Activated naive CD4-positive, alpha-beta T cell treated with anti-CD3 and anti-CD28 coated beads for 36 hours (primary cell): ENCODE measurements at places on chromosomes 1 and 21. TPM values are rescaled to one million over a fixed set of nuclear protein-coding genes. Genes with fewer than 3 reads are reported as not detected.

SYNJ1 gene
- total RNA-seq, result 7.4 TPM

DNA sequence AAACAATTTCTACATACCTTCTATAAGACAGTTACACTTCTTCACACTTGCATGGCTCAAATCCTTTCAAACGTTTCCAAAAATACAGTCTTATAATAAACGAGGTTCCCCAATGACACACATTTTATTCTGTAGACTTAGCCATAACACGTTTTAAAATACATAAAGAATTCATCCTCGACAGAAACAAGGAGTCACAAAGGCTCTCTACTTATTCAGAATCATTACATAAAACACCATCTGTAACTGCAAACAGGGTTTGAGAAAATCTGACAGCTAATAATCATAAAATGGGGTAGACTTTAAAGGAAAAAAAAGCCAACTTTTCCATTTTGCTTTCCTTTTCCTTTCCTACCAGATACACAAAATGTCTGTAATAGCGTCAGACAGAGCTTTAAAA is 1.8 kb downstream of the PIK3R3 start:
- H3K36me3 ChIP-seq, result no peaks in the 10 kb centered on the region
- peaks cover 19% of the 10 kb centered on the region for H3K4me1 ChIP-seq
- no peak overlapping the region for H3K27ac ChIP-seq
- peaks cover 50% of the 10 kb centered on the region for H3K27me3 ChIP-seq

RGS13 gene
- not detected for total RNA-seq

GPR157 gene
- total RNA-seq, result 2.3 TPM

PLPPR5 gene
- not detected for total RNA-seq

DNA sequence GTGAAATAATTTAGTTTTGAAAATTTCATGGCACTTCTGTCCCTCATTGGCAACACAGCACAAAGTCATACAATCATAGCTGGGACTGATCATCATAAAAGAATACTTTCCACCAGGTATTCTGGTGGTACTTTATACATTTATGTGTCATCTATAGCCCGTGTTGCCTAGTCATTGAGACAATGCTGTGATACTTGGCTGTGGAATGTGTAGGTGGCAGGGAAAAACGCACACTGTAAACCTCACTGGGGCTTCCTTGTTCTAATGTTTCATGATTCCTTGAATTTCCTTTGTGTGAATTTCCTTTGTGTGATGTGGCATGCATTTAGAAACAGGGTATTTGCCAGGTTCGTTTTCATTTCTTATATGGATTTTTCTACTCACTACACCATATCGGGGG is 118.3 kb downstream of the FMN2 start:
- H3K36me3 ChIP-seq, result no peaks in the 10 kb centered on the region
- H3K27me3 ChIP-seq, result no peaks in the 10 kb centered on the region
- no peak overlapping the region for H3K4me3 ChIP-seq
- H3K4me1 ChIP-seq, result no peaks in the 10 kb centered on the region

DNA sequence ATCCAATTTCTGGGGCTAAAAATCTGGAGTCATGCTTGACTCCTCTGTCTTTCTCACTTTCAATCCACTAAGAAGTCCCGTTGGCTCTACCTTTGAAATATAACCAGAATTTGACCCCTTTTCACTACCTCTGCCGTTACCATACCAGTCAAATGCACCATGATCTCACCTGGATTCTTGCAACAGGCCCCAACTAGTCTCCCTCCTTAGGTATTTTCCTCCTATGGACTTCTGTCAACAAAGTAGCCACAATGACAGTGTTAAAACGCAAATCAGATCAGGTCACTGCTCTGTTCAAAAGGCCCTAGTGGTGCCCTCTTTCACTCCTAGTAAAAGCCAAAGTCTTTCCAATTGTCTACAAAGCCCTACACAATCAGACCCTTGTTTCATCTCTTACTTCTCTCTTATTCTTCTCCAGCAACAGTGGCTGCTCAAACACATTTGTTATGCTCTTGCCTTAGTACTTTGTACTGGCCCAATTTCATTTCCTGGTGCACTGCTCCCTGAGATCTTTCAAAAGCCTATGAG is 35.7 kb upstream of the AGL start:
- no peaks in the 10 kb centered on the region for H3K36me3 ChIP-seq
- no peaks in the 10 kb centered on the region for H3K4me1 ChIP-seq
- no peak overlapping the region for H3K27ac ChIP-seq
- H3K4me3 ChIP-seq, result no peak overlapping the region

TOMM40L gene
- 14.3 TPM for total RNA-seq

TLCD4 gene
- total RNA-seq, result 0.07 TPM

DNA sequence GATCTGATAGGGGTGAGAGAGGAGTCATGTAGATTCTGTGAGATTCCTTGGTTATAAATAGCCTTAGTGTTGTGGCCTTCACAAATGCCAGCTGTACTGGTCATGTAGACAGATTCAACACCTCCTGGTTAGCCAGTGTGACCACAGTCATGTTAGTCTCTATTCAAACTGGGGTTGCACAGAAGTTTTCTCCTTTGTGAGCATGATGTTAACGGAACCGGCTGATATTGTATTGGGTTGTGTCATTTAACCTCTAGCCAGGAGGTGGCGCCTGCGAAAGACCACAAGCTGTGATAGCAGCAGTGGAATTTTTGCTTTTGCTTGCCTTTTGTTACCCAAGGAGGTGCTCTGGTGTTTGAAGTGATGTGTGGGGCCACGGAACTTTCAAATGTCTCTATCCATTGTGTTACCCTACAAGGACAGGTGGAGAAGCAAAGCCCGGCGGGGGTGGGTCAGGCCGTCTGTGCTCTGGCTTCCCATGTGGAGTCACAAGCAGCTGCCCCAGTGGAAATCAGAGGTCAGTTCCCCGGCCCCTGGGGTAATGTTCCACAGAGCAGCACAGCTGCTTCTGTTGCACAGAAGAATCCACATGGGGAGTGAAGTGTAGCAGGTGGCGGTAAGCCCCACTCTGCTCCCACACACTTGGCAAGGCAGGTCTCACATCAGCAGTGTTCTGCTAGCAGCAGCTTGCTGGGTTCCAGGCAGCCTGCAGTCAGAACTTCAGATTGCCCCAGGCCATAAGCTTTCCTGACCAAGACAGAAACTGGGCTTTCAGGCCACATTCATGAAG is 112.6 kb downstream of the ADAMTS1 start:
- H3K27ac ChIP-seq, result no peak overlapping the region
- no peaks in the 10 kb centered on the region for H3K4me1 ChIP-seq

DNA sequence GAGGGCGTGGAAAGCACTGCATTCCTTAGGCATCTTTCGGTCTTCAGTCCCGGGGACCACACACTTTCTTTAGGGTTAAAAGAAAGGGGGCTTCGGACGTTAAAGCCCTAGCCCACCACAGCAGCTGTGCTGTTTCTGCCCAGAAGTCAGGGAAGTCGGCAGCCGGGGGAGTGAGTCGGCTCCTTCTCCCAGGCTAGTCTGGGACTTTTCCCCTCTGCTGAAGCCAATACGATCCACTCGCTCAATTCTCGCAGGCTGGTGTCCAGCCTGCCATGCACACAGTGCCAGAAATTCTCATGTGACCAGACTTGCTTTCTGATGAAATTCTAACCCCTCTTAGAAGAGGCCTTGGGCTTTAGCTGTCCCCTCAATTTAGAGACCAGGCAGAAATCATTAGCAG is 67.7 kb downstream of the BCAR3 start:
- no peaks in the 10 kb centered on the region for H3K36me3 ChIP-seq
- no peak for DNase-seq
- H3K4me1 ChIP-seq, result peaks cover 20% of the 10 kb centered on the region
- no peak overlapping the region for H3K4me3 ChIP-seq
- H3K27ac ChIP-seq, result no peak overlapping the region

GRCh38 chr1:80917225-80917624 is 883.5 kb upstream of the ADGRL2 start:
- H3K4me3 ChIP-seq, result no peak overlapping the region
- no peaks in the 10 kb centered on the region for H3K36me3 ChIP-seq
- DNase-seq, result no peak
- no peaks in the 10 kb centered on the region for H3K27me3 ChIP-seq
- no peaks in the 10 kb centered on the region for H3K4me1 ChIP-seq

SIM2 gene
- 0.94 TPM for total RNA-seq

DNA sequence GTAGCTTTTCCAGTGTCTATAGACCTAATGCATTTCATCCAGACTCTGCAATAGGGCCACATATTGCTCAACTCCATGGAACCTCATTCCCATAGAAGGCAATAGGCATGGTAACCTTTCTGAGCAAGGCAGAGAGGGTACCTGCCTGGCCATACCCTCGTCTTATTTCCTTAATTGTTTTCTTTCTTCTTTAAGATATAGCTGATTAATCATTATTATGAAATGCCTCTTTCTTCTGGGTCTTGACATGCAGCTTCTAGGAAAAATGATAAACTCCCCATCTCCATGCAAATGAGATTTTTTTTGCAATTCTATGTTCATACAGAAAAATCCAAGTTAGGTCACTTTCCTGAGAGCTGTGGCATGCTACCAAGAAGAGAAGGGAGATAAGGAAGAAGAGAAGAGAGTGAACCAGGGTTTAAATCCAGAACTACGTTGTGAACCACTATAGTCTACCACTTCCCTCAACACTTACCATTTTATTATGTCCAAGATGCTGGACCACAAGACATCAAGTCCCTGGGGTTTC is 33.0 kb upstream of the IL20 start:
- DNase-seq, result no peak
- H3K27me3 ChIP-seq, result no peaks in the 10 kb centered on the region
- H3K36me3 ChIP-seq, result no peaks in the 10 kb centered on the region
- no peak overlapping the region for H3K4me3 ChIP-seq
- H3K27ac ChIP-seq, result no peak overlapping the region

PRKAB2 gene
- total RNA-seq, result 4.4 TPM

DNA sequence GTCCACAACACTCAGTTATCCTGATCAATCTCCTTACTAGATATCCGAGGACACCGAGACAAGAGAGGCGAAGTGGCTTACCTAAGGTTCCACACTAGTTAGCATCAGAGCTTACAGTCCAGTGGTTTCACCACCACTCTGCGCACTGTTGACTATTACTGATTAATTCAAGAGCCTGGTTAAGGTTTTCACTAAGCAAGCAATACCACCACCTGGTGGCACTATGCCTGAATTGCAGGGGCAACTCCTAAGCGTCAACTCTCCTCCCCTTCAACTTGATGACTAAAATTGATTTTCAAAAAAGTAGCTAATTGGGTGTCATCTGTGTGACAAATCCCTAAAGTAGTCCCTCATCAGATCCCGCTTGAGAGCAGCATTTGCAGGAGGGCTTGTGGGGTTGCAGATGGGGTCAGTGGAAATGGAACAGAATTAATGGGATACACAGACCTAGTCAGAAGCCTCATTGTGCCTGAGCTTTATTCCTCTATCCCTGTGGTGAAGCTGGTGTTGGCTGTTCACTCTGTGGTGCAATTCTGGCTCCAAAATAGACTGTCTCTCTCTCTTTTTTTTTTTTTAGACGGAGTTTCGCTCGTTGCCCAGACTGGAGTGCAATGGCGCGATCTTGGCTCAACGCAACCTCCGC is 9.1 kb downstream of the TTC22 start:
- H3K4me3 ChIP-seq, result no peak overlapping the region
- peak; percentile 81 for DNase-seq
- H3K4me1 ChIP-seq, result peaks cover 22% of the 10 kb centered on the region
- H3K27me3 ChIP-seq, result no peaks in the 10 kb centered on the region
- peaks cover 2% of the 10 kb centered on the region for H3K36me3 ChIP-seq

ATAD3C gene
- 0.42 TPM for total RNA-seq

ZNF691 gene
- 5.3 TPM for total RNA-seq

GRCh38 chr21:33249331-33250002 is 16.7 kb upstream of the IL10RB start:
- H3K4me3 ChIP-seq, result no peak overlapping the region
- DNase-seq, result no peak
- peaks cover 61% of the 10 kb centered on the region for H3K36me3 ChIP-seq
- peaks cover 56% of the 10 kb centered on the region for H3K4me1 ChIP-seq
- H3K27me3 ChIP-seq, result no peaks in the 10 kb centered on the region

DNA sequence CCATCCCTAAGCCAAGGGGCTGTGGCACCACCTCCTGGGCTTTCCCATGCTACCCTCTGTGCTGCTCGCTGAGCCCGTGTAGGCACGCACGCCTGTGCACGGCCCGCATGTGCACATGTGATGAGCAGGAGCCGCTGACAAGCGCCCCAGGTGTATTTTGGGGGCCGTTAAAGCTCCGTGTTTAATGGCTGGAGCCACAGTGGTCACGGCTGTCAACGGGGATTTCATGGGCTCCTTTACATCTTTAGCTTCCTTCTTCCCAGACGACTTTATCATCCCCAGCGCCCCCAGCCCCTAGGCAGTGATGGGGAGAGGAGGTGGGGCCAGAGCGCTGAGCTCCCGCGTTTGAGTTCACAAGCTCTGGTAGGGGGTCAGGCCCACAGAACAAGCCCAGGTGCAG is 11.7 kb upstream of the EPHA8 start:
- no peak overlapping the region for H3K27ac ChIP-seq
- H3K36me3 ChIP-seq, result no peaks in the 10 kb centered on the region
- H3K27me3 ChIP-seq, result peaks cover 51% of the 10 kb centered on the region
- H3K4me1 ChIP-seq, result no peaks in the 10 kb centered on the region
- no peak for DNase-seq
- H3K4me3 ChIP-seq, result no peak overlapping the region

ZNF648 gene
- not detected for total RNA-seq

GRCh38 chr1:182641561-182641960 is 37.4 kb upstream of the RGS16 start:
- no peak overlapping the region for H3K27ac ChIP-seq
- DNase-seq, result no peak
- no peaks in the 10 kb centered on the region for H3K36me3 ChIP-seq
- H3K27me3 ChIP-seq, result no peaks in the 10 kb centered on the region

DNA sequence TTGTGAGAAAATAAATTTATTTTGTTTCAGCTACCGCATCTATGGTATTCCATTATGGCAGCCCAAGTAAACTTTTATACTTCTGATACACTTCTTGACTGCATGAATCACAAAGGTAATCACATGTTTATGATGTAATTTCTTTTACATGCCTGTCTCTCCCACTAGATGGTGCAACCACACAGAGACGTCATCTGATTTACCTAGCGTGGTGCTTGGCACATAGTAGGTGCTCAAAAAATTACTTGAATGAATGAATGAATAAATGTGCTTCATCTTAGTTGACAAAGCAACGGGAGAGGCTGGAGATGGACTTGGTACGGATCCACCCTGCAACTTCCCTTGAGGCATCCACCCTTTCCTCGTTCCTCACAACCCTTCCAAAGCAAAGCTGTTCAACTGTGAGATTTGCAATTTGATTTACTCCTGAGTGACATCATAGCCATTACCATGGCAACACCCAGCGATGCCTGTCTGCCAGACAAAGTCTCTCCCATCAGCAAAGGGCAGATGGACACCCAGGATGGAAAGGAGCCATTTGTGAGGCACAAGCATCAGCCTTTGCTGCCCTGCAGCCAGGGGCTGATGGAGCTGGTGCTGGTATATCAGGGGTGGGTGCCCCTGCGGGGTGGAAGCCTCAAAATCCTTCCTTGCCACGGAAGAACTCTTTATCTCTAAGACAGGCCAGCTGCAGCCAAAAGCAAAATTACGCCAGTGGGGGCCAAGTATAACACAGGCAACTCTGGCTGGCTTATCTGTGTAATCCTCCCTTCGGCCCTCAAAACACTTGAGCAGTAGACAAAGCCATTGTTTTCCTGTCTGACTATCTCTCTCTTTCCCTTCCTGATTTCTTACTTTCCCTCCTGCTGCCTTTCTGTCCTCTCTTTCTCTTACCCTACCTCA is 18.9 kb upstream of the VWA5B1 start:
- no peak overlapping the region for H3K4me3 ChIP-seq
- peaks cover 2% of the 10 kb centered on the region for H3K27me3 ChIP-seq
- peak; percentile 15 for DNase-seq
- H3K27ac ChIP-seq, result no peak overlapping the region
- no peaks in the 10 kb centered on the region for H3K4me1 ChIP-seq
